Foreskin keratinocyte (primary cell): ENCODE measurements at places on chromosomes 6 and 20. TPM values are rescaled to one million over a fixed set of nuclear protein-coding genes. Genes with fewer than 3 reads are reported as not detected.

Gene LHFPL5
- polyA plus RNA-seq, result not detected in 2 replicates

Gene EFCAB8
- 0.01 TPM in 1 of 2 replicates, not detected in the other for polyA plus RNA-seq

Gene NAA20
- polyA plus RNA-seq, result 134 and 141 TPM in 2 replicates

Gene TRIM15
- polyA plus RNA-seq, result not detected in 2 replicates

Gene ARFGEF3
- polyA plus RNA-seq, result 0.01 TPM in 2 replicates

Gene CABLES2
- polyA plus RNA-seq, result 5.7 and 5.8 TPM in 2 replicates

Gene ABHD16B
- polyA plus RNA-seq, result not detected in 2 replicates

Gene RHAG
- polyA plus RNA-seq, result not detected in 2 replicates

Gene KAT14
- polyA plus RNA-seq, result 5.3 and 6.2 TPM in 2 replicates

Gene COX7A2
- 478 and 491 TPM in 2 replicates for polyA plus RNA-seq

Gene LGSN
- not detected in 2 replicates for polyA plus RNA-seq

Gene PHACTR1
- 0.14 and 0.30 TPM in 2 replicates for polyA plus RNA-seq

Gene TFAP2A
- polyA plus RNA-seq, result 26.0 and 30.9 TPM in 2 replicates

Gene DYNLT2
- 0.26 and 0.30 TPM in 2 replicates for polyA plus RNA-seq

Gene TDRD6
- polyA plus RNA-seq, result 0.01 TPM in 2 replicates

Gene SGK2
- 0.03 TPM in 1 of 2 replicates, not detected in the other for polyA plus RNA-seq

Gene TRIM39
- 4.8 and 5.9 TPM in 2 replicates for polyA plus RNA-seq

Gene SYTL3
- polyA plus RNA-seq, result 0.80 and 1.0 TPM in 2 replicates

Gene SCRT2
- polyA plus RNA-seq, result not detected in 2 replicates

Gene RALGAPA2
- 0.87 and 1.0 TPM in 2 replicates for polyA plus RNA-seq
